Regular cardiac myocyte (primary cell): ENCODE measurements at places on chromosomes 12 and 14. TPM values are rescaled to one million over a fixed set of nuclear protein-coding genes. Genes with fewer than 3 reads are reported as not detected.

The NFE2 gene
- 0.19 TPM in 1 of 2 replicates, not detected in the other for total RNA-seq

The PLD4 gene
- under 0.01 TPM in 1 of 2 replicates, not detected in the other for total RNA-seq

The FSCB gene
- under 0.01 and 0.19 TPM in 2 replicates for total RNA-seq

The TRHDE gene
- total RNA-seq: 0.38 and 1.7 TPM in 2 replicates

The C14orf132 gene
- 1.9 and 20.9 TPM in 2 replicates for total RNA-seq

The CCDC38 gene
- under 0.01 TPM in 2 replicates for total RNA-seq

The SPIC gene
- not detected in 2 replicates for total RNA-seq

The VCPKMT gene
- 4.4 and 6.8 TPM in 2 replicates for total RNA-seq

The TCL1B gene
- not detected in 2 replicates for total RNA-seq

The PTCSC3 gene
- not detected in 2 replicates for total RNA-seq

The MPHOSPH9 gene
- 33.8 and 49.8 TPM in 2 replicates for total RNA-seq

The SLC10A1 gene
- total RNA-seq: not detected in 2 replicates

The TAMALIN gene
- total RNA-seq: 2.7 and 9.0 TPM in 2 replicates

The EMP1 gene
- 46.8 and 150 TPM in 2 replicates for total RNA-seq

The SYCP3 gene
- total RNA-seq: under 0.01 and 0.85 TPM in 2 replicates

The RACGAP1 gene
- total RNA-seq: 27.1 and 123 TPM in 2 replicates

The ISCU gene
- total RNA-seq: 109 and 172 TPM in 2 replicates

The PLEKHG7 gene
- not detected in 2 replicates for total RNA-seq
